ENCODE measurements at places on chromosomes 4 and X.

- no peak for DNase-seq
Measured at GRCh38 chr4:165612936-165613335, 234.1 kb downstream of the CPE start.

DNA sequence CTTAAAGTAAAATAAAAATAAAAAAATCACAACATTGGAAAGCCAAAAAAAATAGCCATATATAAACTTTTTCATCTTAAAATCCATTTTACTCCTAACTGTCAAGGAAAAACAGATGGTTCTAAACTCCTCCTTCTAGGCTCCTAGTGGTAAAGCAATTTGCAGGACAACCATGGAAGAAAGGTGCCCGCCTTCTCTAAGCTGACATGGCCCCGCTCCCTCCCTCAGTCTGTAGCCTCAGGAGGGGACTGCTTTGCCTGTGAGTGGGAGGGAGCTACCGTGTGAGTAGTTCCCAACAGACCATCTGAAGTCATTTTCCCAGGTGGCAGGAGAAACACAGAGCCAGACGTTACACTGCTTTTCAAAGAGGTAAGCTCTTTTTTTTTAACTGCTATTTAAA is 336.2 kb upstream of the FAT1 start:
- no peak for DNase-seq

DNA sequence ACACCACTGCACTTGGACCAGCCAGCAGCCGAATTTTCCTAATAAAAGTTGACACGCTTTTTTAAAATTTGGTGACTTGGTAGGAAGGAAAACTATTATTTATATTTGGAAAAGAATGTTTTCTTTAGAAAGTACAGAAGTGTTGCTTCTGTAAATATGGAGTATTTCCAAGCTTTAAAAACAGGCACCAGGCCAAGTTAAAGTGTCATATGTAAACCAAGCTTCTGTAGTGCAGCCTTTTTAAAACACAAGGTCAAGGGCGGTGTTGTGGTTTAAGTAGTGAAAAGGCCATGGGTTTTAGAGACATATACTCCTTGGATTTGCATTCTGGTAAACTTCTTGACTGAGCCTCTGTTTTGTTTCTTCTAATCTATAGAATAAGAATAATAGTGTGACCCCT is 62.7 kb downstream of the TRIM2 start:
- no peak for DNase-seq

- no peak for DNase-seq
Measured at GRCh38 chr4:153418558-153418957, 47.6 kb upstream of the TMEM131L start.

DNA sequence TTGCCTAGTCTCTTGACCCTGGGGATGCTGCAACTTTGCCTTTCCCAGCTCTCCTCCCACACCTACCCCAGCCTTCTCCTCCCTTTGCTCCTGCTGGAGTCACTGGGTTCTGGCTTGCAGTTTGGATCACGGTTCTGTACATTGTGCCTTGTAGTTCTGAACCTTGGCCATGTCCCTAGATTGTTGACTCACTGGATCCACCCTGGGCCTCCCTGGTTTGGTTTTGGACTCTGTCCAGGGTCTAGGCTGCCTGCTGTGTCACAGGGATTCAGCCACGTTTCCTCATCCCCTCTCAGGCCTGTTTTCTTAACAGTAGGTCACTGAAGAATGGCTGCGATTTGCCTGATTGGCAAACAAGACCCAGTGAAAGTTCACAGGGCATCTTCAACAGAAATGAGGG is 11.5 kb upstream of the GABRE start:
- DNase-seq, result no peak

DNA sequence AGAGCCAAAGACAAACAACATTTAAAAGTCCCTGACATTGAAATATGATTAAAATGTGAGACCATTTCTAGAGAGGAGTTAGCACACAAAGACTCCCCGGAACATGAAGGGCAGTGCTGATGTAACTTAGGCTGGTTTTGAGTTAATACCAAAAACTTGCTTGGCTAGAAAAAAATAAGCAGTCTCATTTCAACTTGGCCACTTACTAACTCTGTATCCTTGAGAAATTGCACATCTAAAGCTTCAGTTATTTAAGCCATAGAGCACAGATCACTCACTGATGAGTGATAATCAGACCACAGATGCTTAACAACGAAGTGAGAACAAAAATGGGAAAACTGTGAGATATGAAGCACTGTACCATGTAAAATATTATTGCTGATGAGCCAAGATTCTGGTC is 65.9 kb upstream of the MAOA start:
- no peak for DNase-seq

GRCh38 chr4:62487016-62487415 is 1286.9 kb downstream of the ADGRL3 start:
- DNase-seq, result no peak

GRCh38 chr4:17093481-17093880 is 195.0 kb upstream of the LDB2 start:
- DNase-seq, result no peak

GRCh38 chrX:30220661-30221060 is 5.3 kb downstream of the MAGEB2 start:
- no peak for DNase-seq

DNA sequence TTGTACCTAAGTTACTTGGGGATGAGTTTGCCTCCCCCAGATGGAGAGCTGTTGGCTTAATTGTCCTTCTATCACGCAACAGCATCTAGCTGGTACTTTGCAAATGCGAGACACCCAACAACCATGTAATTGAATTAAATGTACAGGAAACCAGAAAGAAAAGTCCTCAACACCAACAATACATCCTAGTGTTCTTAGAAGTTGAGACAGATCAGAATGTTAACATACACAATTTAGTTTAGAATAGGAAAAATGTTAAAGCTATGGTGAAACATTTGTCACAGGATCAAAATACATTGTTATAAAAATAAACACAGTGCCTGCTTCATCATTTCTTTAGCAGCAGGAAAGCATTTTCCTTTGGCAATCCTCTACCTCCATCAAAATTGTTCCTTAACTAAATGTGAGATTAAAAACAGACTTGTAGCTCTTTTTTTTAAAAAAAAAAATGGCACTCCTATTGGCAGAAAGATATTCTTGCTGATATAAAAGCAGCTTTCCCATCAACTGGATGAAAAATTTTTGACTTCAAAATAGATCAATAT is 163.1 kb upstream of the MID1 start:
- DNase-seq, result no peak

DNA sequence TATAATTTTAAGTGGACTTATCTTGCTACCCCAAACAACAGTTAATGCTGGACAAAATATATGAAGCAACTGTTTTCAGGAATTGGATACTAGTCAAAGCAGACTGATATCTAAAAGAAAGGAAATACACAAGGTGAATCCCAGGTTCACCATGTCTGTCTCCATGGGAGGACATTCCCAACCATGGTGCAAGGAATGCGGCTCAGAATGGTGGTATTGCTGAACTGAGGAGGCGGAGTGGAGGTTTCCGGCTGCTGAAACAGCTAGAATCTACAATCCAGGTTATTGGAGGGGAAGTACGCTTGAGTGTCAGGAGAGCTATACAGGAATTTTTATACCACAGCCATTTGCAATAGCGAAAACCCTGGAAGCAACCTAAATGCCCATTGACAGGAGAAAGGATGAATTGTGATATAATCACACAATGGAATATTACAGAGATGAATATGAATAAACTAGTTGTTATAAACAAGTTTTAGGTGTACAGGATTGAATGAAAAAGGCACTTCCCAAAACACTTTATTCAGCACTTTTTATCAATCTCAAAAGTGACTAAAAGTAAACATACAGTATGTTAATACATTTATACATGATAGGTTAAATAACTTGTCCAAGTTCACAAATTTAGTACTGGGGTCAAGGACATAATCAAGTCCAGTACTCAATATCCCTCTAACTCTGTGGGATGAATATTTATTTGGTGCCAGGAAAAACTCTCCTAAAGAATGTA is 9.0 kb downstream of the HMGB2 start:
- DNase-seq, result no peak

DNA sequence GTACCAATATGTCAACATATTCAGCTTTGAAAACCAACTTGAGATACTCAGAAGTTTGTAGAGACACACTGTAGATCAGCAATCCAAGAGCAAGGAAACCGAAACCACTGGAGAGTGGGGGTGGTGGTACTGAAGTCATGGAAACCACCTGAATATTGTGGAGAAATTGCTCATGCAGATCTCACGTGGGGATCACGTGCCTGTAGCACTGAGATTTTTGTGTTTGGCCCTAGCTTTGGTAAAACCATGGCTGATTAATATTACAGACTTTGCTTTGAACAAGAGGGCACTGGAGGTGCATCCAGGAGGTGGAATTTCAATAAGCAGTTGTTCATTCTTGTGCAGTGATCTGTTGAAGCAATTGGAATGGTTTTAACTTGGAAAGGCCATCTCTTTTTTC is 47.2 kb downstream of the GBA3 start:
- no peak for DNase-seq

GRCh38 chr4:140857111-140857510 is 100.9 kb upstream of the TBC1D9 start:
- DNase-seq, result no peak

GRCh38 chr4:2545321-2546013 is 9.0 kb downstream of the FAM193A start:
- no peak for DNase-seq

GRCh38 chr4:186775902-186776301 is 52.2 kb upstream of the FAT1 start:
- no peak for DNase-seq

DNA sequence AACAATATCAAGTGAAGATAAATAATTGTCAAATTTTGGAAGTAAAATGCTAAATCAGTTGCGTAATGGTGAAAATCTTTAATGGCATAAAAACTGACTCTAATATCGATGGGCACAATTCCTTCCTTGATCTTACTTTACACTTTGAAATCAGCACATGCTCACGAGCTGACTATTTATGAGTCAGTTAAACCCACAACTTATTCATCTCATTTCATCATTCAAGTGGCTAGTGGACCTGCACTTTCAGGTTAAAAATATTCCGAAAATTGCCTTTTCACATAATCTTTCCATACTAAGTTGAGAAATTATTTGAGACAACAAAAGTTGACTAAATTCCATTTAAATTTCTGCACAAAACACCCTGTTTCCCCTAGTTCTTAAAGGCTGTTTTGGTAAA is 582.1 kb upstream of the TENM3 start:
- no peak for DNase-seq

DNA sequence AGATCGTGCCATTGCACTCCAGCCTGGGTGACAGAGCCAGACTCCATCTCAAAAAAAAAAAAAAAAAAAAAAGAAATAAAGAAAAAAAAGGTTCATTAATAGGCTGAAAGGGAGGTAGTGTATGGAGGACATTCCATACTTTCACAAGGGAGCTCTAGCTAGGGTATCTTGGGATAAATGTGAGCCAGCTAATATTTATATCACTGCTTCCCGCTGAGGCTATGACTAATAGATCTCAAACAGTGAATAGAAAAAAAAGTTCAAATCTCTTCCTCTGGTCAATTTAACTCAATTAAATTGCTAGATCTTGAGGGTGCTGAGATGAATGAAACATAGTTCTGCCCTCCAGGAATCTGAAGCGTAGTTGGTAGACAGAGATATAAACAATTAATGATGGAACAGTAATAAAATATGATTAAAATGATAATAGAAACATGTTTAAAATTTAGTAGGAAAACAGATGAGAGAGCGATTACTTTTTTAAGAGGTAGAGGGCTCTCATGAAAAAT is 55.7 kb upstream of the SHISA3 start:
- DNase-seq, result no peak

DNA sequence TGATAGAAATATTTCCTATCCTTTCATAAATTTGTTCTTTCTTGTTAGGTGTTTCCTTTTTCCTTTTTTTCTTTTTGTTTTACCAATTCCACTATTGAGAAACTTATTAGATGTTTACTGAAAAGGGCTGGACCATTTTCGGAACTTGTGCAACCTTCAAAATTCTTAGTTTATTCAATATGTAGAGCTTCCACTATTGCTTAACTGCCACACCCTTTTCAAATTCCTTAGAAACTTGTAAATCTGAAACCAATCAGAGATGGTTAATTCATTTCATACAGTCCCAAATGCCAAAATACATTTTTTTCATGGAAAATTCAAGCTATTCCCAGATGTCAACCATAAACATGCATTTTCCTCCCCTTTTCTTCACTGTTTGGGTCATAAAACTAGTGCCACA is 66.1 kb upstream of the SLC39A8 start:
- no peak for DNase-seq

DNA sequence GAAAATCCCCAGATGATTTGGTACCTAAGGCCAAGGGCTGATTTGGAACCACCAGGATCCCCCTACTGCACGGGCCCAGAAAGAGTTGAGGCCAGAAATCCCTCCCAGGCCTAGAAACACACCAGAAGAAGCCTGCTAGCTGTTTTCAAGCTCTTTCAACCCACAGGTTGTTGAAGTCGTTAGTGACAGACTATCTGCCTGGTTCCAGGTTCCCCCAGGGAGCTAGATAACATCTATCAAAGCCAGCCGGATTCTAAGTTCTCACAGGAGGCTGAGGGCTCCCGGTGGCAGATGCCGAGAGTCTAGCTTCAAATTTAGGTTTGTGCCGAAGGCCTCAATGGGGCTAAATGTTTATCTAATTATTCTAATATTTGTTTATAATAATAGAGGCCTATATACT is 132.0 kb upstream of the ATP6AP2 start:
- DNase-seq, result no peak

DNA sequence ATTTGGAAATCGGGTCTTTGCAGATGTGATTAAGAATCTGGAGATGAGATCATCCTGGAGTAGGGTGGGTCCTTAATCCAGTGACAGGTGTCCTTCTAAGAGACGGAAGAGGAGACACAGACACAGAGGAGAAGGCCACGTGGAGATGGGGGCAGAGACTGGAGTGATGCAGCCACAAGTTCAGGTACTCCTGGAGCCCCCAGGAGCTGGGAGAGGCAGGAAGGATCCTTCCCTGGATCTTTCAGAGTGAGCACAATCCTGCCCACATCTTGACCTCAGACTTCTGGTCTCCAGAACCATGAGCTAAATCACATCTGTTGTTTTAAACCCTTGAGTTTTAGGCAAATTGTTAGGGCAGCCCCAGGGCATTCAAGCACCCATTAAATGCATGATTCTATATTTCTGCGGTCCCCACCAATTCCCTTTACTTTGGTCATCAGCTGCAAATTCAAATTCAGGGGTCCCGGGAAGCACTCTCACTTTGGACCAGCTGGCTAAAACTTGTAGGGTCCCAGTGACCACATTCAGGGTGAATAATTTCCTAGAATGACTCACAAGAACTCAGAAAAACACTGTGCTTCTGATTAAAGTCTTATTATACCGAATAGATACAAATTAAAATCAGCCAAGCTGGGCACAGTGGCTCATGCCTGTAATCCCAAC is 12.8 kb upstream of the AKAP17A start:
- DNase-seq, result no peak

DNA sequence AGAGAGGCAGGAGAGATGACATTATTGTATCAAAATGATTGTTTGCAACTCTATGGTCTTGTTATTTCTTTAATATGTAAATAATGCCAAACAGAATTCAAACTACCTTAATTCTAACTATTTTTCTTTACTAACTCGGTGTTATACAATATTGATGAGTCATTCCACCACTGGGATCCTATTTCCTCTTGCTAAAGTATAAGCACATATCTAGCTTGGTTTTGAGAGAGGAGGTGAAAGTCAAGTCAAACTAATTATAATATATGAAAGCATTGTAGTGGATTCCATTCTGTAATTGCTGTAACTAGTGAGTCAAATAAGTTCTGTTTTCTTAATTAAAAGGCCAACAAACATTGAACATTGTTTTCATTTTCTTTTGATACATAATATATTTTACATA is 837.6 kb downstream of the PDHA2 start:
- no peak for DNase-seq

GRCh38 chr4:59759082-59759825 is 1440.9 kb upstream of the ADGRL3 start:
- DNase-seq, result no peak
